Left forelimb (tissue), 1 donor: ENCODE measurements at places on chromosomes 11 and 22.
A peak's percentile ranks its signal among the peaks of the same experiment; 100 is the strongest.

DNA sequence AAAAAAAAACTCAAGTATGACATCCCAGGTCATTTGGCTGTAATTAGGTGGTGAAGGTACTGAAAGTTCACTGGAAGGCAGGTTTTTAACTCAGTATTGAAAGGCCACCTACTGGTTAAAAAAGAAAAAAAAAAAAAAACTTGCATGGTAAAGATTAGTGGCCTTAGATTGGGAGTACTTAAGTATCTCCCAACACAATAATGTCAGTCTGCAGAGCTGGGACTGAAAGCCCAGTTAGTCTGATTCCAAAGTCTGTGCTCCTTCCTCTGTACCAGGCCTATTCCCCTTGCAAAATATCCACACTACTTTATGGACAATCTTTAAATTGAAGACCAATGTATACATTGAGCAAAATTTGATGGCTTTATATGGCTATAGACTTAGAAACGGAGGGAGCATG lies 85.5 kb downstream of the NOX4 start:
- no peak for DNase-seq

GRCh38 chr11:119618208-119618909 lies 110.6 kb downstream of the NECTIN1 start:
- no peak for DNase-seq

DNA sequence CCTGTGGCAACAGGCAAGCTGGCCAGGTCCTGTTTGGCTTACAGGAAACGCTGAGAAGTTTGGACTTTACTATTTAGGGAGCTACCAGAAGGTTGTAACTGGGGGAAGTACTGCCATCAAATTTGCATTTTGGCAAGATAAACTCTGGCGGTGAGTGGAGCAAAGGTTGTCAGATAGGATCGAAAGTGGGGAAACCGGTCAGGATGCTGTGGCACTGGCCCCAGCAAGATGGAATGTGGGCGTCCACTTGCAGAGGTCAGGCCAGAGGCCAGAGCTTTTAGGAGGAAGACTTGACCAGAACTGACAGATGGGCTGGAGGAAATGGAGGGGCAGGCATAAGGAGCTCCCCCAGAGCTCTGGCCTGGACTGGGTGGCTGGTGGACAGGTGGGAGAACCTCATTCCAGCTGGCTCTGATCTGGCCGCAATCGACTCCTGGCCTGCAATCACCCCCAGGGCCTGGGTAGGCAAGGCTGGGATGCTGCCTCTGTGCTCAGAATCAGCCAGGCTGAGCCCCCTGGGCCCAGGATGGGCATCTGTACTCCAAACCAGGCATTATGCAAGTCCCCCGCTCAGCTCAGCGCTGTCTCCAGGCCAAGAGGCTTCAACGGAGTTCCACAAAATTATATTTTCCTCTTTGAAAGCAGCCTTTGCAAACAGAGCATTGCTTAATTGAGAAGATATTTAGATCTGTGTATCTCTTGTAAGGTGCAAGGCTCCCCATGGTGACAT lies 178.3 kb upstream of the NECTIN1 start:
- no peak for DNase-seq

- no peak for DNase-seq
These were observed 261.4 kb downstream of the DDX10 start for GRCh38 chr11:108926171-108926840.

GRCh38 chr11:73196576-73196975 lies 21.5 kb upstream of the P2RY2 start:
- DNase-seq: no peak

DNA sequence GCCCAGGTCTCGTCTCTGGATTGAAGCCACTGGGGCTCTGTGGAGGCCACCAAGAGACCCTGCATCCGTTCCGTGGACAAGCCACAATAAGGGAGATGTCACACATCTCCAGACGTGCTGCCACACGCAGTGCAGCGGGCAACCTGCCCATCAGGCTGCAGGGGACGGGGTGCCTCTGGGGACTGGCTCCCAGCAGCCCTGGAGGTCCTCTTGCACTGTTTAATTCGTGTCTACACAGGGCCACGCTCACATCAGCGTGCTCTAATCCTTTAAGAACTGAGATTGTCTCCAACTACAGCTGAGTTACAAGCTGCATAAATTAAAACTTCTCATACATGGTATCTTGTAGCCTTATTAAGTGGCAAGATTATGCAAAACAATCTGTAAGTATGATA lies 1232.2 kb downstream of the BRD1 start:
- DNase-seq: no peak

DNA sequence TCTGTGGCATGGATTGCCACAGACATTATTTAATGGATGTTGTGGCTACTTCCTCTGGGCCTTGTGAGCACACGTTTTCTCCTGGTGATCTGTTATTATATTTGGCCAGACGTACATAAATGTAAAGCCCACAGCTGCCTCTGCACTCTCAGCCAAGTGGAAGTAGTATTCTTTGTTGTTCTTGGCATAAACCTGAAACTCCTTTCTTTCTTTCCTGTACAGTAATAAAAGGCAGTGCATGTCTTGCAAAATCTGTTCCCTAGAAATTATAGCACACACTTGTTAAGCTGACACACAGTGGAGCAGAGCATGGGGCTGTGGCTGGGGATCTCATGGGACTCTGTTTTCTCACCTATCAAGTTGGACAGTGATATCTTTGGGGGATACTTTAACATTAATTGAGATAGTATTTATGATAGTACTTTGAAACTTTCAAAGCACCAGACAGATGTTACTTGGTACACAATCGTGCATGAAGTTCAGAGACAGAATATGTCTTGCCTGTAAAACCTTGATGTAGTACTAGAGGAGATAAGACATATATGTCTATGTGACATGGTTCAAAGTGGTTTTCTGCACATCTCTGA lies 20.9 kb downstream of the PANX1 start:
- DNase-seq: no peak

- DNase-seq: no peak
These were observed 8.7 kb downstream of the PTH start for GRCh38 chr11:13486926-13487660.

- no peak for DNase-seq
These were observed 39.8 kb upstream of the CDON start for GRCh38 chr11:126102436-126102981.

GRCh38 chr11:76156971-76157427 lies 49.3 kb downstream of the WNT11 start:
- DNase-seq: peak; percentile 83

GRCh38 chr22:36456464-36456845 lies 25.0 kb downstream of the TXN2 start:
- DNase-seq: no peak

DNA sequence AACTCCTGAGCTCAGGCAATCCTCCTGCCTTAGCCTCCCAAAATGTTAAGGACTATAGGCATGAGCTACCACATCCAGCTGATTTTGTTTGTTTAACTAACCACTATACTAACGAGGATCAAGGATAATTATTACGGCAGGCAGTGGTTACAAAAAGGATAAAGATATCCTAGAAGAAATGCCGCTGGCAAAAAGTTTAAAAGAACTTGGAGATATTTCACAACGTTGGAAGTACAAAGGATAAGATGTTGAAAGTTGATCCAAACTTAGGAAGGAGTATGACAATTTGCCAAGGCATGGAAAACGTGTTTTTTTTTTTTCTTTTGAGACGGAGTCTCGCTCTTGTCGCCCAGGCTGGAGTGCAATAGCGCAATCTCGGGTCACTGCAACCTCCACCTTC lies 13.4 kb downstream of the AP5B1 start:
- DNase-seq: no peak

DNA sequence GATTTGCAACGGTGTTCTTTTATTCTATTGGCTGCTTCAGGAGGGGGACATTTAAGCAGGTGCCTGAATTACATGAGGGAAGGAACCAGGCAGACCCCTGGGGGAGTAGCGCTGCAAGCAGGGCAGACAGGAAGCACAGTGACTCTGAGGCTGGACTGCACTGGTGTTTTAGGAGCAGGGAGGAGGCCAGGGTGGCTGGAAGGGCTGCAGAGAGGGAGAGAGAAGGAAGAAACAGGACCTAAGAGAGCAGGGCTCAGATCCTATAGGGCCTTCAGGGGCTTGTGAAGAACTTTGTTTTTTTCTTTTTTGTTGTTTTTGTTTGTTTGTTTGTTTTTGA lies 62.5 kb upstream of the SORL1-AS1 start:
- DNase-seq: no peak

DNA sequence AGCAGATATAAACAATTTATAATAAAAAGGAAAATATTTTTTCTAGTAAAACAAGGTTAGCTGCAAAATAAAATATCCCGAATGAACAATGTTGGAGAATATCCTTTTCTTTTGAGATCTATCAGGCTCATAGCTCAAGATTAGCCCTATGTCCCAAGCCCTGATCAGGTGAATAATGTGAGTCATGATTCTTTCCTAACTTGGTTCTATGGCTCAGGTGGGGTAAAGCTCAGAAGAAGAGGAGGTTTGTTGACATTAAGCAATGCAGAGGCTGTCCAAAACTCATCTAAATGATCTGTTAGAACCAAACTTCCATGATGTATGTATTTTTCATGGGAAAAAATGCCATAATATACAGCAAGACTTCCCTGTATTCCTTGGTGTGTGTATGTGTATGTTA lies 86.1 kb downstream of the TRIM44 start:
- no peak for DNase-seq

GRCh38 chr11:19790831-19791552 lies 78.4 kb downstream of the NAV2 start:
- no peak for DNase-seq

DNA sequence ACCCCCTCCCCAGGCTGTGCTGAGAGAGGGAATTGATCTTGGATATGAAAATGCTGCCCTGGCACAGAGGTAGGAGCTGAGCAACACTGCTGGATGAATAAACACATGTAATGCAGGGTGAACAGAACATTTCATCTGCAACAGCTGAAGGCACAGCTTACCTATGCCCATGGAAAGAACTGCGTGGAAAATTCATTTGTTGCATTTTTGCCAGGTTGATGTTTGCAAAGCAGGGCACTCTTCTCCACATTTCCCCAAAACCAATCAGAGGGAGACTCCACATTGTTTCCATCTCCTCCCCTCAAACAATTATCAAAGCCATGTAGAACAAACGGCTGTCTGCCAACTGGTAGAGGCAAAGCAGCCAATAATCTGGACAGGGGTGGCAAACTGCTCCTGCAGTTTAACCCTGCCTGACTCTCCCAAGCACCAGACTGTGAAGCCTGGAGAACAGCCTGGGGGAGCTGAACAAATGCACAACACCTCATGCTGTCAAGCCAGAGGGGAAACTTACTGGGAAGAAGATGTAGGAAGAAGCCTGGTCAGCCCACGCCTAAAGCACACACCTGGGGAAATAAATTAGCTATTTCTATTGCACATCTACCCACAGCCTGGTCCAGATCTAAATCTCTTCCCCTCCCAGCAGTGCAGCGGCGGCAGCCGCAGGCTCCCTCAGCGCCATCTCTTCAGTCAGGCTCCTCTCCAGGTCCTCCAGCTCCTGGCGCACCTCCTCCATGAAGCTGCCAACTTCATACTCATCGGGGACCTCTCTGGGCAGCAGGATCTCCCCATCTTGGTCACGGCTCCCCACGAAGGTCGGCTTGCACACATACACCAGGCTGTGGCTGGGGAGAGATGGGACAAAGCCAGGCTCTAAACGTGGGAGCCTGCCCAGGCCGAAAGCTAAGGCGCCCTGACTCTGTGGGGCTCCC lies 44.3 kb downstream of the DKK3 start:
- no peak for DNase-seq

GRCh38 chr11:19419021-19419750 lies 178.4 kb upstream of the E2F8 start:
- DNase-seq: no peak

- DNase-seq: no peak
These were observed 1.4 kb downstream of the PC start for GRCh38 chr11:66956689-66957290.

- peak; percentile 70 for DNase-seq
These were observed 63.5 kb upstream of the CAPRIN1 start for GRCh38 chr11:33987975-33988580.

GRCh38 chr11:64649291-64649697 lies 58.3 kb downstream of the SLC22A12 start:
- no peak for DNase-seq

- DNase-seq: no peak
These were observed 50.3 kb downstream of the COMMD9 start for GRCh38 chr11:36238881-36239280.

- DNase-seq: no peak
These were observed 3.7 kb upstream of the NUCB2 start for GRCh38 chr11:17272801-17273200.

- no peak for DNase-seq
These were observed 37.2 kb upstream of the RAG2 start for GRCh38 chr11:36635066-36635862.

- DNase-seq: no peak
These were observed 43.9 kb upstream of the ANGPTL5 start for GRCh38 chr11:101960231-101960630.

DNA sequence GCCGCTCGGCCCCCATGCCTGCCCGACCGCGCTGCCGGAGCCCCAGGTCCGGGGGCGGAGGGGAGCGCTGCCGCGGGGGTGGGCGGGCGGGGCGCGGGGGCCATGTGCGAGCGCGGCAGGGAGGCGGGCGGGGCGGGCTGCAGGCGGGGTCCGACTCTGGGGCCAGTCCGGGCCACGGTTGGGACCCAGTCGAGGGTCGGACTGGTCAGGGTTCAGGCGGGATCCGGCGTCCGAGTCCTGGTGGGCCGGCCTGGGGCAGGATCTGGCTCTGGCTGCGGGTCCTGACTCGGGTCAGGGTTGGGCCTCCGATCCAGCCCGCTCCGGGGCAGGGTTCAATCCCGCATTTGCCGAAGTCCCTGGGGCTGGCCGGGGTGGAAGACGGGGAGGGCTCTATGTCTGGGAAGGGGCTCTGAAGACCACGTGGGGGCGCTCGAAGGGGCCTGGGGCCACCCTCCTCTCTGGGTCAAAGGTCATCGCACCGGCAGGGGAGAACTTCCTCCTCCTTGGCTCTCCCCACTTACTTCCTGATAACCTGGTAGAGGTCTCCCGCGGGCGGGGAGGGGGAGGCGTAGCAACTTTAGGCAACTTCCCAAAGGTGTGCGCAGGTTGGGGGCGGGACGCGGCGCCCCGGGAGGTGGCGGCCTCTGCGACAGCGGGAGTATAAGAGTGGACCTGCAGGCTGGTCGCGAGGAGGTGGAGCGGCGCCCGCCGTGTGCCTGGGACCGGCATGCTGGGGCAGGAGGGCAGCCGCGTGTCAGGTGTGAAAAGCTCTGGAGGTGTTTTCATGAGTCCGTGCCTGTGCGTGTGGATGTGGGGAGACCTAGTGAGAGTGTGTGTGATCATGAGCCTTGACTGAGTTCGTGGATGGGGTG lies 603 bp downstream of the ESRRA start:
- DNase-seq: peak; percentile 78

- DNase-seq: no peak
These were observed 618.8 kb downstream of the TBC1D22A start for GRCh38 chr22:47381240-47381639.

DNA sequence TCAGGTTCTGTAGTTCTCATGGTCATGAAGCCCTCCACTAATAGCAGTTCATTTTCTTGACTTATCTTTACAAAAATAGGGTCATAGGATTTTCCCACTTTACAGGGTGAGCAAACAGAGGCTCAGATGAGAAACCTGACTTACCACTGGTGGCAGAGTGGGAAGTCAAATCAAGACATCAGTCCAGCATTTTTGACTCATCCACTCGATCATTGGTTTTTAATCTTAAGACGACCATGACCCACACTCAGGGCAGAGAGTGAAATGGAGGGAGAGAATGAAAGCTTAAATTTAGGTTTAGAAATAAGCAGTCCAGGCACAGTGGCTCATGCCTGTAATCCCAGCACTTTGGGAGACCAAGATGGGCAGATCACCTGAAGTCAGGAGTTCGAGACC lies 42.1 kb downstream of the RTL6 start:
- DNase-seq: peak; percentile 4

GRCh38 chr22:38955250-38955905 lies 2.0 kb upstream of the APOBEC3A start:
- peak; percentile 55 for DNase-seq

- no peak for DNase-seq
These were observed 21.1 kb downstream of the RFPL3 start for GRCh38 chr22:32378707-32379272.
